PC-9 (cell line): ENCODE measurements at places on chromosomes 12 and 14. TPM values are rescaled to one million over a fixed set of nuclear protein-coding genes. Genes with fewer than 3 reads are reported as not detected.

GRCh38 chr12:108060903-108061302 lies 68.2 kb upstream of the WSCD2 start:
- no peaks in the 10 kb centered on the region for H3K4me1 ChIP-seq
- H3K27ac ChIP-seq: no peak overlapping the region
- no peaks in the 10 kb centered on the region for H3K36me3 ChIP-seq
- no peak for DNase-seq

DNA sequence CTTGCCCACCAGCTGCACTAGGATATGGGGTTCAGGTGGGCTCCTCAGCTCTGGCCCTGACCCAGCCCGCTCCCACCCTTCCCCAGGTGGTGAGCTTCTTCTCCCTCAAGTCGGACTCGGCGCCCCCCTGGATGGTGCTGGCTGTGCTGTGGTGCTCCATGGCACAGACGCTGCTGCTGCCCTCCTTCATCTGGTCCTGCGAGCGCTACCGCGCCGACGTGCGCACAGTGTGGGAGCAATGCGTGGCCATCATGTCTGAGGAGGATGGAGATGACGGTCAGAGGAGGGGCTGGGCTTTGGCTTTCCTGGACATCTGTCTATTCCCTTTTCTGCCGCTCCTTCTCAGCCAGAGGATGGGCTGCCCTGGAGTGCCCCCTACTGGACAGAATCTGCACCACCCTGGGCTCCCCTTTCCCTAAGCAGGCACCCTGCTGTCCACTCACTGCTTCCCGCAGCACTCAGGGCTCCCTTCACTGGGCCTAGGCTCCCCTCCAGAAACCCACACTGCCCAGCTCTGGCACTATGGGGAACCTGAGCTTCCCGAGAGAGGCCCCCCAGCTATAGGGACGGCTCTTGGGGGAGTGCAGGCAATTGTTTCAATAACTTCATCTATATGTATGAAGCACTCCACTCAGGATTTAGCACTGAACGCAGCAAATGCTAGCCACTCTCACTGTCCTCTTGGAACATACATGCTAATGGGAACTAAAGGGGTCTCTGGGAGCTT lies 2.6 kb upstream of the P3H3 start:
- no peaks in the 10 kb centered on the region for H3K36me3 ChIP-seq
- no peak overlapping the region for H3K27ac ChIP-seq
- no peak overlapping the region for H3K4me3 ChIP-seq
- peak; percentile 93 for DNase-seq

DNA sequence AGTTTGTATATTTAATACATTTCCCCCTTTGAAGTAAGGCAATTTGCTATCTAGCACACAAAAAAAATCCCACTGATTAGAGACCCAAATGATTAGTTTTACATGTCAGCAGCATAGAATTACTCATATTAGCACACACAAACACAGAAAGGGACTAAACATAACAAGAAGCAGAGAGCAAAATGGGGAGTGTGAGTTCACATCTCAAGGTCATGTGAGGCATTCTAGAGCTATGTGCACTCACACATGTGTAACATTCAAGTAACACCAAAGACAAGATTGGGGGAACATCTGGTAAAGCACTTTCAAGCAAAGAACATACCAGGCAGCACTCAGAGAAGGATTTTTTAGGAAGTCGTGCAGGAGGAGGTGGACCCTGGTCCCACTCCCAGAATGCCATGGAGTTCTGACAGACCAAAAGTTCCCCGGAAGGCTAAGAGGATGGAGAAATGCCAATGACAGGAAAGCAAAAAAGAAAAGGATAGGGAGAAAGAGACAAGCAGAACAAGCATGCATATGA lies 105.8 kb upstream of the SINHCAF start:
- H3K4me3 ChIP-seq: no peak overlapping the region
- no peak overlapping the region for H3K27ac ChIP-seq
- no peaks in the 10 kb centered on the region for H3K36me3 ChIP-seq
- H3K4me1 ChIP-seq: no peaks in the 10 kb centered on the region
- DNase-seq: no peak

GRCh38 chr12:49304161-49304560 lies 9.2 kb downstream of the PRPH start:
- no peak overlapping the region for H3K27ac ChIP-seq
- H3K4me1 ChIP-seq: no peaks in the 10 kb centered on the region
- no peak overlapping the region for H3K4me3 ChIP-seq
- no peaks in the 10 kb centered on the region for H3K27me3 ChIP-seq
- DNase-seq: no peak

- no peak overlapping the region for H3K4me3 ChIP-seq
- H3K36me3 ChIP-seq: no peaks in the 10 kb centered on the region
- H3K27ac ChIP-seq: no peak overlapping the region
Observed at GRCh38 chr12:66320996-66321395, 18.7 kb downstream of the HELB start.

DNA sequence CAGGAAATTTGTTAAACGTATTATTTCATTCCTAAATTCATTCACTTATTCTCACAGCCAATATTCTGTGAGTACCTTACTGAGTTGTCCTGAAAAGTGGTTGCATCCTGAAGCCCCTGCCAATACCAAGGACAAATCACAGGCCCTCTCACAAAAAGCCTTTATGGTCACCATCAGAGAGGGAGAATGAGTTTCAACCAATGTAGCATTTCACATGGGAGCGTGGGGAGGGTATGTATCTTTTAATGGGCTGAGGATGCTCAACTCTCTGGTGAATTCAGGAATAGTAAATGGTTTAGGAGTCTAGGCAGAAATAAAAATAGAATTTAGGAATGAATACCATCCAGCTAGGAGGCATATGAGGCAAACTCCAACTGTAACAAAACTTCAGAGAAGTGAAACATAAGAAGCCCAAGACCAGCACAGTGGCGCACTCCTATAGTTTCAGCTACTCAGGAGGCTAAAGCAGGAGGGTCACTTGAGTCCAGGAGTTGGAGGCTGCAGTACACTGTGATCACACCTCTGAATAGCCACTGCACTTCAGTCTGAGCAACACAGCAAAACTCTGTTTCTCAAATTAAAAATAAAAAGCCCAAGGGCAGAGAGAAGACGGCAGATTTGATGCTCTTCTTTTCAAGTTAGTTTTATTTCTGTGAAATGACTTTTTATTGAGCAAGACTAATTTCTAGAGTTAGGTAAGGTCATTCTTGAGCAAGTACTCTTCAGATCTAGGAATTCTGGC lies 142.7 kb downstream of the HMGA2 start:
- no peak overlapping the region for H3K4me3 ChIP-seq
- H3K27ac ChIP-seq: no peak overlapping the region
- no peak for DNase-seq
- H3K27me3 ChIP-seq: no peaks in the 10 kb centered on the region
- H3K36me3 ChIP-seq: peaks cover 19% of the 10 kb centered on the region

GRCh38 chr14:97379091-97379531 lies 581.9 kb downstream of the VRK1 start:
- no peaks in the 10 kb centered on the region for H3K36me3 ChIP-seq
- no peak overlapping the region for H3K27ac ChIP-seq
- no peaks in the 10 kb centered on the region for H3K4me1 ChIP-seq
- no peak overlapping the region for H3K4me3 ChIP-seq

DNA sequence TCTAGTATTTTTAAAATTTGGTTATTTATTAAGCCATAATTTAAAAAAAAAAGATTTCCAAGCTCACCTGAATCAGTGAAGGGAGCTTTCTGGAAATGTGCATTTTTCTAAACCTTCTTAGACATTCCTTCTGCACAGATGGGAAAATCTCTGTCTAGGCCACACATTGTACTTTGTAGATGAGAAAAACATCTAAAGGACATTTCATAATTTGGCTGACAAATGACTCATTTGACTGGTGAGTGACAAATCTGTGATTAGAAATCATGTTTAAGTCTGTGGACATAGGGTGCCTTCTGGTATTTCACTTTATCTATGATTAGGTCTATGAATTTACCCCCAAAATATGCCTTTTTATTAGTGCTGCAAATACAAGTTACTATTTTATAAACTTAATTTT lies 1044.9 kb upstream of the FLRT2 start:
- no peak overlapping the region for H3K4me3 ChIP-seq
- peaks cover 9% of the 10 kb centered on the region; the same call in 1 of the 2 replicates for H3K4me1 ChIP-seq
- H3K36me3 ChIP-seq: no peaks in the 10 kb centered on the region
- DNase-seq: no peak
- no peak overlapping the region for H3K27ac ChIP-seq

- peaks cover 15% of the 10 kb centered on the region for H3K27me3 ChIP-seq
- DNase-seq: no peak
- no peaks in the 10 kb centered on the region for H3K4me1 ChIP-seq
- H3K36me3 ChIP-seq: no peaks in the 10 kb centered on the region
- no peak overlapping the region for H3K4me3 ChIP-seq
Observed at GRCh38 chr12:98939350-98939749, 294.3 kb downstream of the APAF1 start.

- H3K27ac ChIP-seq: 0 out of 2 replicates have a peak overlapping the region, but pooled peaks have one; percentile 17
- no peaks in the 10 kb centered on the region for H3K27me3 ChIP-seq
- DNase-seq: no peak
- H3K4me3 ChIP-seq: peak overlapping the region; percentile 15; the same call in 1 of the 2 replicates
- no peaks in the 10 kb centered on the region for H3K36me3 ChIP-seq
Observed at GRCh38 chr12:95836185-95836609, 22.6 kb upstream of the SNRPF start.

DNA sequence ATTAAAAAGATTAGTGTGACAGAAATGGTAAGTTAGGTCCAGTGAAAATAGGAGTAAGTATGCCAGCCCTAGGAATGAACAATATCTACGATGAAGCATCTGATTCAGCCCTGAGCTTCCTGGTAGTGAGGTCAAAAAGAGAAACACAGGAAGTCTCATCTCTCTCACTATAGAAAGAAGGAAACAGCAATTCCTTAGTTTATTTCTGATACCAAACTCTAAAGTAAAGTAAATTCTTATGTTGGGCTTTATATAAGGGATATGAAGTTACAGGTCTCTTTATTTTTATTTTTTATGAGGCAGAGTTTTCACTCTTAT lies 76.7 kb upstream of the RFLNA start:
- no peaks in the 10 kb centered on the region for H3K36me3 ChIP-seq
- no peak overlapping the region for H3K4me3 ChIP-seq
- no peaks in the 10 kb centered on the region for H3K4me1 ChIP-seq
- peaks cover 97% of the 10 kb centered on the region for H3K27me3 ChIP-seq

DNA sequence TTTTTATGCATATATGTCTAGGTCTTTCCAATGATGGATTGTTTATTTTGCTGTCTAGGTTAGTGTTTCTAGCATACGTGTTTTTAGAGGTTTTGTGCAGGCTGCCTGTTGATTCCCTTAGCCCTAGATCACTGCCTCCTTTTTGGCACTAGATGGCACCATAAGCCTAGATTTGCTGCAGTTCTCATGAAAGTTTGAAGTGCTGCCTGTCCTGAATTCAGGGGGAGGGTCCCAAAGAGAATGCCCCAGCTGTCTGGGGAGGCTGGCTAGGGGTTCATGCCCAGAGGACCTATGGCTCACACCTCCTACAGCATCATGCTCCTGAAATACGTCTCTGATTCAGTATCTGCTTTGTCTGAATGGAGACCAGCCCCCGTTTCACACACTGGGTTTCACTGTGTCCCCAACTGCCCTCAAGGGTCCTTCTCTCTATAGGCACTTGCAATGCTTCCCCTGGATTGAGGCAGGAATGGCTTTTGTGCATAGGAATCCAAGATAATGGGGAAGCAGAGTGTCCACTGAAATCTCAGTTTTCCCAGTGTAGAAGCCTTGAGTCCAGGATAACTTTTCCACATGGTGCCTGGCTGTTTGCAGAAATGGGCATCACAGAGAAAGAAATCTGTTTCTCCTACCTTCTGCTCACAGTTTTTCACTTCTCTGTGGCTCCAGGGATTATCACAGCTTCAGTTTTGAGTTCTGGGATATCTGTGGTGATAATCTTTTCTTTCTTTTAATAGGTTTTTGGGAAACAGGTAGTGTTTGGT lies 14.2 kb upstream of the TXNRD1 start:
- H3K36me3 ChIP-seq: 0 out of 2 replicates have a peak, but pooled peaks cover 6% of the 10 kb centered on the region
- peak; percentile 40 for DNase-seq
- no peaks in the 10 kb centered on the region for H3K27me3 ChIP-seq

- no peaks in the 10 kb centered on the region for H3K36me3 ChIP-seq
- H3K27me3 ChIP-seq: no peaks in the 10 kb centered on the region
- H3K4me1 ChIP-seq: no peaks in the 10 kb centered on the region
- no peak for DNase-seq
- no peak overlapping the region for H3K4me3 ChIP-seq
Observed at GRCh38 chr12:99287136-99287535, 360.4 kb upstream of the GARIN6 start.

DNA sequence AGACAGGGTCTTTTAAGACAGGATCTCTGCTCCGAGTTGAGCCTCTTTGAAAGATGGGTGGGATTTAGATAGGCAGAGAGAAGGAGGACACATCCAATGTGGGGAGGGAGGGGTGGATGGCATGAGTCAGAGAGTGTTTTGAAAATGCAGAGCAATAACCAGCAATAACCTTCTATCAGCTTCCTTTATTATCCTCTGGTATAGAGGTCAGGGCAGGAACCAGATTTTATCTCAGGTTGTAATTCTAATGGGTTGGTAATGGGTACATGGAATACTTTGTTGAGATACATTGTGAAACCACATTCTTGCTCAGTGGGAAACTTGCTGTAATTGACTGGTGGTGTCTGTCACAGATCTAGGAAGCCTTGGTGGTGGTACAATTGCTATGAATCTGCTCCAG lies 37.6 kb upstream of the CCDC63 start:
- peaks cover 9% of the 10 kb centered on the region; the same call in 1 of the 2 replicates for H3K4me1 ChIP-seq
- no peak overlapping the region for H3K4me3 ChIP-seq
- H3K27ac ChIP-seq: no peak overlapping the region
- DNase-seq: no peak
- no peaks in the 10 kb centered on the region for H3K36me3 ChIP-seq
- peaks cover 10% of the 10 kb centered on the region; the same call in 1 of the 2 replicates for H3K27me3 ChIP-seq

GRCh38 chr14:85421186-85421877 lies 108.6 kb upstream of the FLRT2 start:
- no peak for DNase-seq
- no peaks in the 10 kb centered on the region for H3K36me3 ChIP-seq
- H3K27me3 ChIP-seq: no peaks in the 10 kb centered on the region
- no peak overlapping the region for H3K4me3 ChIP-seq
- H3K4me1 ChIP-seq: no peaks in the 10 kb centered on the region

GRCh38 chr12:52082988-52083637 lies 3.6 kb downstream of the SMIM41 start:
- H3K4me3 ChIP-seq: no peak overlapping the region
- H3K4me1 ChIP-seq: no peaks in the 10 kb centered on the region
- no peak overlapping the region for H3K27ac ChIP-seq
- DNase-seq: no peak

The PTPRO gene
- not detected in 2 replicates for total RNA-seq

The TROAP gene
- 79.4 and 79.9 TPM in 2 replicates for total RNA-seq

The RAB15 gene
- 52.9 and 74.9 TPM in 2 replicates for total RNA-seq

The ANO2 gene
- total RNA-seq: not detected in 2 replicates

The LAG3 gene
- 9.4 and 10.5 TPM in 2 replicates for total RNA-seq

The ABHD4 gene
- 62.1 and 83.2 TPM in 2 replicates for total RNA-seq

The IL26 gene
- total RNA-seq: not detected in 2 replicates

The CLEC9A gene
- total RNA-seq: not detected in 2 replicates
